Activated naive CD4-positive, alpha-beta T cell treated with Interleukin-2 at 50 U/mL for 16 hours (primary cell): ENCODE measurements at places on chromosomes 2 and 18.

- DNase-seq = no peak
Observed at GRCh38 chr18:77165503-77166188, 33.1 kb upstream of the MBP start.

GRCh38 chr2:208040199-208041171 lies 15.2 kb upstream of the PLEKHM3 start:
- peak; percentile 77 for DNase-seq

- DNase-seq = no peak
Observed at GRCh38 chr2:1502891-1503304, 89.6 kb downstream of the TPO start.

DNA sequence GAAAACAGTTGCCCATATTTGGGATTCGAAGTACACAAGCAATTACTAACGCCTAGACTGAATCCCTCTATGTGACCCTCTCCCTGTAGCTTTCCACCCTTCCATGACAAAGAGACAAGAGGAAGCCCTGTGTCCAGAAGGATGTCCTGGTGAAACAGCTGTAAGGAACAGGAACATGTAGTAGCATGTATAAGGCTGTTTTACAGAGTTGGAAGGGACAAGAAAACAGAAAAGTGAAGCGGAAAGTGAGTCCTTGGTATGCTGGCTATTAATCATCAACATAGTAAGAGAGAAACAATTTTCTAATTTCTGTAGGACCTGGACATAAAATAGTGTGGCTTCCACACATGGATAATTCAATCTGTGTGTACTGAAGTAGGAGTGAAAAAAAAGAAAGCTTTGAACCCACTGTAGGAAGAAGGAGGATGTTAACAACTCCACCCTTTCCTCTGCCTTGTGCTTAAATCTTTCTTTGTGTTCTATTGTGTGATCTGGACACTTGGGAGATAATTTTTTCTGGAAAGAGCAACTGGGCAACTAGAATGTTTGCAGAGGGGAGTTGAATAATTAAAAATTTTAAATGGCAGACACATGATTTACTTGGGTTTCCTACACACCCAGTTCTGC lies 162.3 kb upstream of the ZSWIM2 start:
- DNase-seq = no peak
